GM12865 (cell line): ENCODE measurements at places on chromosomes 7 and 10.

- peak; percentile 75 for DNase-seq
Measured at GRCh38 chr7:35519971-35520809, 174.7 kb downstream of the HERPUD2 start.

- DNase-seq = no peak
Measured at GRCh38 chr10:4109469-4109868, 324.5 kb upstream of the KLF6 start.

- no peak for DNase-seq
Measured at GRCh38 chr7:100823140-100823525, 4.2 kb downstream of the EPHB4 start.

DNA sequence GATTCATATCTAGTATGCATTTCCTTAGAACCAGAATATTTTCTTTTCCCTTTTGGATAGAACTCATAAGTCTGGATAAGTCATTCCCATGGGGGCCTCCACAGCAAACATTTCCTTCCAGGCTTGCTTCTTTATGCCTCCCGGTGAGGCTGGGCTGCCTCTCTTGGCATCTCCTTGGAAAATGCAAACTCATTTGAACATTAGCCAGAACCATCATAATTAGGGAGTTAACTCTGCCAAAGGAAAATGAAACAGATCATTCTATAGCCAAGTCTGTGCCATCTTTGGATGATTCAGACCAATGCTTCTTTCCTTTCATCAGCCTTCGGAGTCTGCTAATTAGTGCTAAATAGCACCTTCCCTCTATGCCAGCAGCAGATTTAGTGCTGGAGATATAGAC, 81.1 kb downstream of the PLPP4 start:
- DNase-seq = no peak

- DNase-seq = no peak
Measured at GRCh38 chr7:120997882-120998474, 9.5 kb downstream of the CPED1 start.

GRCh38 chr7:40024048-40024447, 74.0 kb downstream of the CDK13 start:
- DNase-seq = no peak

DNA sequence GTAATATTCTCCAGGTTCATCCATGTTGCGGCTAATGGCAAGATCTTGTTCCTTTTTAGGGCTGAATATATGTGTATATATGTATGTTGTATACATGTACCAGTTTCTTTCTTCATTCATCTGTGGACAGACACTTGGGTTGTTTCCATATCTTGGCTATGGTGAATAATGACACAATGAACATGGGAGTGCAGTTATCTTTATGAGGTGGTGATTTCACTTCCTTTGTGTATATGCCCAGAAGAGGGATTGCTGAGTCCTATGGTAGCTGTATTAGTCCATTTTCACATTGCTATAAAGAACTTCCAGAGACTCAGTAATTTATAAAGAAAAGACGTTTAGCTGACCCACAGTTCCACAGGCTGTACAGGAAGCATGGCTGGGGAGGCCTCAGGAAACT, 17.1 kb upstream of the TSPAN15 start:
- DNase-seq = no peak

DNA sequence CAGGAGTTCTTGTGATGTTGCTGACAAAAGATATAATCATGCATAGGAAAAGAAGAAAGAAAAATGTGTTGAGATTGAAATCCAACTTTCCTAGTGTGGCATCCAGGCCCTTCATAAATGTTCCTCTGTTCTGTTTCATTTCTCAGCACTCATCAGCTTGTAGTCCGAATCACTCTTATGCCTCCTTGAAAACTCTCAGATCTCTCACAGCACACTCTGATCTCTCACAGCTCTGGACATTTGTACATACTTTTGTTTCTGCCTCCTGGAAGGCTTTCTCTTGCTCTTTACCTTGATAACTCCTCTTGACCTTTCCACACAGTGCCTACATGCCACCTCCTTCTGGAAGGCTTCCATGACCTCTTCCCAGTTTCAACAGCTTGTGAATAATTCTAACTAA, 409.0 kb upstream of the LRRN3 start:
- DNase-seq = no peak

GRCh38 chr7:43244232-43244631, 131.8 kb downstream of the HECW1 start:
- DNase-seq = no peak

DNA sequence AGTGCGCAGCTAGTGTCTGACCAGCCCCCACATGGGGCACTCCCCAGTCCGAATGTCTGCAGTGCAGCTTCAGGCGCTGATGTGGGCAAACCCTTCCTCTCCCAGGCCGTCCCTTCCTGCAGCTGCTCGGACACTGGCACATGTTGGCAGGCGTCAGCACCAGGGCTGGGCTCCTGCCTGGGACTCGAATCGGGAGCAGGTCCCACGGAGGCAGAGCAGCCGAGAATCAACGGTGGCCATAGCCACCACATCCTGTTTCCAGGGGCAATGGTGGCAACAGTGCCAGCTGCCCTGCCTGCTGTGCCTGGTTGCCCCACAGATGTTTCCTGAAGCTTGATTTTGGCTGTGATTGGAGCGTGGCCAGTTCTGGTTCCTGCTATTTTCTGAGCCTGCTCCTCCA, 65.8 kb downstream of the MGMT start:
- DNase-seq = no peak
